ENCODE measurements at places on chromosomes 5 and 9. TPM values are rescaled to one million over a fixed set of nuclear protein-coding genes. Genes with fewer than 3 reads are reported as not detected.

Gene OR13C4
- not detected for total RNA-seq

Gene TUSC1
- total RNA-seq: 2.0 TPM

Gene MXD3
- total RNA-seq: 5.6 TPM

Gene DROSHA
- total RNA-seq: 36.4 TPM

Gene NEUROG1
- total RNA-seq: not detected

Gene FAT2
- total RNA-seq: under 0.01 TPM

Gene RMND5B
- 11.7 TPM for total RNA-seq

Gene SLC46A2
- total RNA-seq: not detected

Gene CARTPT
- total RNA-seq: not detected

Gene GLRA1
- total RNA-seq: not detected

Gene DMRT3
- total RNA-seq: not detected

GRCh38 chr9:117869287-117869686 is 165.1 kb downstream of the TLR4 start:
- no peak for DNase-seq

GRCh38 chr5:15694696-15695214 is 194.8 kb downstream of the FBXL7 start:
- peak; percentile 47 for DNase-seq

GRCh38 chr5:174354571-174354970 is 309.1 kb downstream of the NSG2 start:
- DNase-seq: no peak

DNA sequence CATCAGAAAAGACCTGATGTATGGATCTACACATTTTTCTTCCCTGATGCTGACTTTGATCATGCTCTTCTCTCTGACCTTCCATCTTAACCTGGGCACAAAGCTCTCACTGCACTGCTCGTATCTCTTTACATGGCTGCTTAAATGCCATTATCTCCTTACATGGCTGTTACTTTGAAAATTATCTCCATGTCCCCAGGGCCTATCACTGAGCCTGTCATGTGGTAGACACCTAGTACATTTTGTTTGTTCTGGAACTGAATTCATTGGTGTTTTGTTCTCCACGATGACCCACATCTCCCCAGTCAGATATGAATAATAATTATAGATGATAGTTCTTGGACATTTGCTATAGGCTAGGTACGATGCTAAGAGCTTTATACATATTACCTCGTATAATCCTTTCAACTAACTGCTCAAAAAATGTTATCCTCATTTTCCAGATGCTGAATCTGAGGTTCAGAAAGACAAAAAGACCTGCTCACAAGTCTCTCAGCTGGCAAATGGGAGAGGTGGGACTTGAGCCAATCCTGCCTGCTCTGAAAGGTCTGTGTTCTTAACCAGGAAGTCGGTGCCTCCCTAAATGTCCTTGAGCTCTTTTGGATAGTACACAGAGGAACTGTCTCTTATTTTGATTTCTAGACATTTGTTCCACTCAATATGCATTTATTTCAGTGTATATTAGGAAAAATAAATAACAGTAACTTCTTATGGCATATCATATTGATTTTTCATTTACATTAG is 9.8 kb upstream of the CPEB4 start:
- no peak for DNase-seq

DNA sequence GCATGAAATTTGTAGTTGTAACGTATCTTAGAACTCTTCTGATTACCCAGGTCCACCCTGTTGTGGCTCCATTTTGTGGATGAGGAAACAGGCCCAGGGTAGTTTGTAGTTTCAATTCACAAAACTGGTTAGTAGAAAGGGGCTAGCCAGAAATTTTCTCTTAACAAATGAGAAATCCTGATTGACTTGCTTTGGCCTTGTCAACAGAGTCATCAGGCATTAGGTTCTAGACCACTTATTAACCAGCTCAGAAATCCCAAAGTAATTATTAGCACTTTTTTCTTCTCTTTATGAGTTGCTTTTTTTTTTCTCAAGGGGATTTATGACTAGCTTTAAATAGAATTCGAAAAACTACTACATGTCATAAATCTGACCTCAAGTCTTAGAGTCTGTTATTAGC is 160.2 kb downstream of the SH3GL2 start:
- DNase-seq: no peak

DNA sequence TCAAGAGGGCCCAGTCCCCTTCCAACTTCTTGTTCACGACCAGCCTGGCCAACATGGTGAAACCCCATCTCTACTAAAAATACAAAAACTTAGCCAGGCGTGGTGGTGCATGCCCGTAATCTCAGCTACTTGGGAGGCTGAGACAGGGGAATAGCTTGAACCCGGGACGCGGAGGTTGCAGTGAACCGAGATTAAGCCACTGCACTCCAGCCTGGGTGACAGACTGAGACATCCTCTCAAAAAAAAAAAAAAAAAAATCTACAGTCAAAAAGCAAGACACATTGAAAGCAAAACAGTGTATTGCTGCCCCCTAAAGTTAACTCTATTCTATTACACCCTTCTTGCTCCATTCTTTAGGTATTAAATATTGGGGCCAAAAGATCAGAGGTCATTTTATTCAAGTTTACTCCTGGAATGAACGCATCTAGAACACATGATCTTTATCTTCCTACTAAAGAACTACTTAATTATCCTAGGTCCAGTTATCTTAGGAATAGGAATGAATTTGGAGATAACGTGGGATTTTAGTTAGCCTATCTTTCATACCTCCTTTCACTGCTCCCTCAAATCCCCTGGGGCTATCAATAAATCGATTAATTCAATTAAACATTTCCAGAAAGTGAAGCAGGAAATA is 2.4 kb downstream of the ATG12 start:
- peak; percentile 53 for DNase-seq

DNA sequence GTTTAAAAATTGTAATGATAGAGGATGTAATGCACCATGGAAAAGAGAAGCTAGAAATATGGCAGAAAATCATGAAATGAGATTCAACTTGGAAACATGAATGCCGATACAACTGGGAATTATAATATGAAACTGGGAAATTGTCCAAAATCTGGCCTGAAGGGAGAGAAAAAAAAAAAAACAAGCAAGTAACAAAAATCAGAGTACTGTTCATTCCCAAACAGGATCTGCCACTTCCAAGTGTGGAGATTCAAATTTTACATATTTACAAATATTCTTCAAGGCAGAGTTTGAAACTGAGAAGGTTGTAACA is 56.6 kb upstream of the MOCS2 start:
- no peak for DNase-seq

GRCh38 chr5:112914584-112914983 is 7.4 kb downstream of the REEP5 start:
- peak; percentile 60 for DNase-seq

DNA sequence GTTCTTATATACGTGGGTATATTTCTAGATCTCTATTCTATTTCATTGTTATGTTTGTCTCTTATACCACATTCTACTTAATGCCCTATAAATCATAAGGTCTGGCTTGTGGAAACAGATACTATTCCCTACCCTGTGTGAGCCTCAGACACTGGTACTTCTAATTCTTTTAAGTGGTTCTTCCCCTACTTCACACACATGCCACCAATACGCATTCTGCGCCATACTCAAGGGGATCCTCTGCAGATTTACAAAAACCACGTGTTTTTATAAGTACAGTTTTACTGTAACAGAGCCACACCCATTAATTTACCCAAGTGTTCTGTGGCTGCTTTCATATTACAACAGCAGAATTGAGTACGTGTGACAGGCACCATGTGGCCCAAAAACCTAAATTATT is 195.6 kb downstream of the SAXO1 start:
- no peak for DNase-seq

GRCh38 chr5:57698086-57698485 is 215.5 kb upstream of the ACTBL2 start:
- no peak for DNase-seq

DNA sequence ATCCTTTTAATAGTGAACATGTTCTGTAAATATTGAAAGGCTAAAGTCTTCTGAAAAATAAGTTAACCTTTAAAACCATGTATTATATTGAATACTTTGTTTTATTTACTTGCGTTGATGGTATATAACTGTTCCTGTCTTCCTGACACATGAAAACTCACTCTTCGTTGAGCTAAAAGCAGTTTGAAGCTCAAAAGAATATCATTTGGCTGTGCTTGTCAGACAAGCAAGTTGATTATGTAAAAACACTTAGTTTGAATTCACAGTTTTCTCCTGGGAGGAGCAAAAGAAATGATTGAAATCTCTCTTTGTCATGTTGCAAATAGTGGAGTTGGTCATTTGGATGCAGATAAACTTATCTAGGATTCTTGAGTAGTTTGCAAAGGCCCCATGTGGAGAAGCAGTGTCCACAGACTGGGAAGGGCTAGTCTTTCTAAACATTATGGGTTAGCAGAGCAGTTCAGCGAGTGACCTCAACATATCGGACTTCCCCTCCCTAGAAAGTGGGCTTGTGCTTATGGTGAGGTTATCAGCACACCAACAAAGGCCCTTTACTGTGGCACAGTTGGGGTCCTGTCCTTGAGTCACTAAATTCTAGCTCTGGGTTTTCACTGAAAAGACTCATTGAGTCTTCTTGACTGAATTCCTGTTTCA is 290.4 kb downstream of the CSNK1G3 start:
- no peak for DNase-seq

DNA sequence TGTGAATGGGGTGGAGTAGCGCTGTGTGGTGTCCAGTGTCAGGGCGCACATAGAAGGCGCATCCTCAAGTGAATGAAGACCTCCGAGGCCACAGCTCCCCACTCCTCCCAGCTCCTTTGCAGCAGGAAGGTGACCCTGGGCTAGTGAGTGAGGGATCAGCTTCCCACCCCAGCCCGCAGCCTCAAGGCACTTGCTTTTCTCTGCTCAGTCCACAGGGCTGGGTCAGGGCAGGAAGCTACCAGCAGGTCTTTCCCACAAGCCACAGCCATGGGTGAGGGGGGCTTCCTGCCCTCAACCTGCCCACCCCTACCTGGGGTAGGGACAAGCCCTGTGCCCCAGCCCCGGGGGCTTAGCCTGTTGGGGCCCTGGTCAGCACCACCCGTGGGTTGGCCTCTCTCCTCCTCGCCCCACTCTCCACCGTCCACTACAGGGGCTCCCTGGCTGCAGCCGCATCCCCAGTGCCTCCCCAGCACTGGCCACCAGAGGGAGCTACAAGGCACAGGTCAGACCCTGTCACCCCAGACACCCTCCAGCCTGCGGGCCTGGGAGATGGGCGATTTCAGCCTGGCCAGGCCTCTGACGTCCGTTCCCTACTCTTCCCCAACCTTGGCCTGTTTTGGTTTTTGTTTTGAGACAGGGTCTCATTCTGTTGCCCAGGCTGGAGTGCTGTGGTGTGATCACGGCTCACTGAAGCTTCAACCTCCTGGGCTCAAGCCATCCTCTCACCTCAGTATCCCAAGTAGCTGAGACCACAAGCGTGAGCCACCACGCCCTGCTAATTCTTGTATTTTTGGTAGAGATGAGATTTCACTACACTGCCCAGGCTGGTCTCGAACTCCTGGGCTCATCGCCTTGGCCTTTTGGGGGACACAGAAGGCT is 1.3 kb upstream of the ABCA2 start:
- DNase-seq: peak; percentile 36

GRCh38 chr9:125807079-125807478 is 59.9 kb downstream of the PBX3 start:
- DNase-seq: peak; percentile 61

DNA sequence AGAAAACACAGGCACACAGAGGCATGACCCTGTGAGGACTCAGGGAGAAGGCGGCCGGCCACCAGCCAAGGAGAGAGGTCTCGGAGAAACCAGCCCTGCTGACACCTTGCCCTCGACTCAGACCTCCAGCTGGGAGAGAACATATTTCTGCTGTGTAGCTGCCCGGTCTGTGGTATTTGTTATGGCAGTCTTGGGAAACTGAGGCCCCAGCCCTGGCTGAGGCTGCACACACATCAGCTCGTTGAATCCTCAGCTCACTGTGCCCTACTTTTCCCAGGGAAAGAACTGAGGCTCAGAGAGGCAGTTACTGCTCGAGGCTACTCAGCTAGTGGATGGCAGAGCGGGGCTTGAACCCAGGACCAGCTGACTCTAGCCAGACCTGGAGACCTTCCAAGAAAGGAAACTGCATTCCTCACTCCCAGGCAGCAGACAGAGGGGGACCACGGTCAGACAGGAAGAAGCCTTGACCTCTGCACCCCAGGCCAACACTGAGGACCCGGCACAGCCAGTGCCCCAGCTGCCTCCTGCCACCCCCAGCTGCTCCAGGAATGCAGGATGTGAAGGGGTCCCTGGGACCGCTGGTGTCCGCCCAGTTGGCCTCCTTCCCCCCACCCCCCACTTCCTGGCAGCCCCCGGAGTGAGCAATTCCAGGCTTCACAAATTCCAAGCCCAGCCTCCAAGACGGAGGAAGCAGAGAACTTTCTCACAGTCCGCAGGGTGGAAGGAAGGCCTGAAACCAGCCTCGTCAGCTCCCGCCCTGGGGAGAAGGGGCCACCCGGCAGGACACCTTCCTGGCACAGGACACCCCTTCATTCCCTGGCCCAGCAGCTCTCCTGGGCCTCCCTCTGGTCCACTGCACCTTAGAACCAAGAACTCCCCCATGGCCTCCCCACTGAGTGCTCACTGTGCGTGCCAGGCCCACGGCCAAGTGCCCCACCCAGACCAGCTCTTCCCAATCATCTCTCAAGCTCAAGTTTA is 69.9 kb downstream of the LRSAM1 start:
- DNase-seq: peak; percentile 83

DNA sequence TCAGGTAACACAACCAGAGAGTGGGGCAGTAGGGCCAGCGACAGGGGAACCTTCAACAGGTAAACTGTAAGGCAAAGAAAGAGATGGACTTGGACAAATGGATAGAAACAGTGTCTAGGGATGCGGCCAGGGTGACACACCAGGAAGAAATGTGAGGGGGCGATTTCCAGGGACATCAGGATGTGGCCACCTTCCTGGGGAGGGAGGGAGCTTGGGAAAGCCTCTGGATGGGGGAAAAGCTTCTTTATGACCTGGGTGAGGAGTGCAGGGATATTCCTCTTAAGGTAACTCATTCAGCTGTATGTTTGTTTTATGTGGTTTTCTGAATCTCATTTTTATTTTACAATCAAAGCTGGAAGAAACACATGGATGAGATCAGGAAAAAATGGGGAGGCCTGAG is 11.9 kb upstream of the NXNL2 start:
- DNase-seq: peak; percentile 84

DNA sequence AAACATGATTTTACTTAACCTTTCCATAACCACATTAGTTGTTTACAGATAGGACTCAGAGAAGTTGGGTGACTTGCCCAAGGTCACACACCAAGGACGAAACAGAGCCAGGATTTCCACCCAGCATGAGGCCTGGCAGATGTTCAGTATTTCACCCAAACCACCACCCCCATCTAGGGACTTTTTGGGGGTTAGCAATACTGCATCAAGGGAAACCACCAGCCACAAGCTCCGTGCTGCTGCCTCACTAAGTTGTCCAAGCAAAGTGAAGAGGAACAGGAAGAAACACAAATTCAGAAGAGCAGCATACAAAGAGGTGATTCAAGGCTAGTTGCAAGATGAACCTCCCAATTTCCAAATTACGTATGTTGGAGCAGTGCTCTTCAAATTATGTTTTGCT is 219.6 kb upstream of the RORB start:
- DNase-seq: no peak

DNA sequence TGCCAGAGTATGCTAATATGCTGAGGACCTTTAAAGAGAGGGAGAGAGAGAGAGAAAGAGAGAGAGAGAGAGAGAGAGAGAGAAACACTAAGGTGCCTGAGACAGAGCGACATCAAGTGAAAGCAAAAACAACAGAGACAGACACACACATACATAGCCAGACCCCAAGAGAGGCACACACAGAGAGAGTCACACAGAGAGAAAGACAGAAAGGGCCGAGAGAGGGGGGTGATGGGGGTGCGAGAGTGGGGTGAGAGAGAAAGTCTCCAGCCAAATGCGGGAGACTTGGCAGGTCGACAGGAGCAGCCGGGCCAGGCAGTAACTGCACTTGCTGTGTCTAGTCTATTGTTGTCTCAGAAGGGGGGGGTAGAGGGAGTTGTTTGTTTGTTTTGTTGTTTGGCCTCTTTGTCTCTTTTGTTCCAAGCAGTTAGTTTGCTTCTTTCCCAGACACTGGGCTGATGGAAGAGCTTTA is 30.1 kb upstream of the NFIB start:
- no peak for DNase-seq

All from IMR-90 (cell line).